ENCODE measurements at places on chromosomes 12 and 14.

DNA sequence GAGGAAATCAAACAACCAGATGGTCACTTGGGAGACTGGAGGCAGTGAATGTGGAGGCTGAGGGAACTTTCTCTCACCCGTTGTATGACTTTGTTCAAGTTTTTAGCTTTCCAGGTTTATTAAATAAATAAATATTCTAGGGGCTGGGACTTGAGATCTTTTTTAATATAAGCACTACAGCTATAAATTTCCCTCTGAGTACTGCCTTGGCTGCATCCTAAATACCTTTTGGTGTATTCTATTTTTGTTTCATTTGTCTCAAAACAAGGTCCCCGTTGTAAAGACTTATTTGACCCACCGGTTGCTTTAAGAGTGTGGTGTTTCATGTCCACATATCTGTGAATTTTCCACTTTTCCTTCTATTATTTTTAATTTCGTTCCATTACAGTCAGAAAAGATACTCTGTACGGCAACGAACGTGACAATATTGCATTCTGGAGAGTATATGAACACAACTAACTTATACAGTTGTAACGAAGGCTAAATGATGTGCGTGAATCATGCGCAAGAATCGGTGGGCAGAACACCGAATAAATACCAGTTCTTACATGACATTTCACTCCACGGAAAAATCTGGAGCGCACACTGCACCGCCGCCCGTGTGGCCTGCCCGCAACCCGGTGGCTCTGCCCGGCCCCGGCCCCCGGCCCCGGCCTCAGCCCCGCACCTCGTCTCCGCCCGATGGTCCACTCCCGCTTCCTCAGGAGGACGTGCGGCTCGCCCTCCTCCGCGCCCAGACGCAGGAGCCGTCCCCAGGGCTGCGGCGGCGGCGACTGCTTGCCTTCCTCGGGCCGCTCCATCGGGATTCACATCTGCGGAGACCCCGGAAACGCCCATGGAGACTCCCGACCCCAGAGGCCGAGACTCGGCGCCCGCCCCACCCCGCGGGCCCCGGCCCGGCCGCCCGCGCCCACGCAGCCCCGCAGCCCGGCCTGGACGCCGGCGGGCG is 602 bp downstream of the CHFR start:
- DNase-seq = no peak

DNA sequence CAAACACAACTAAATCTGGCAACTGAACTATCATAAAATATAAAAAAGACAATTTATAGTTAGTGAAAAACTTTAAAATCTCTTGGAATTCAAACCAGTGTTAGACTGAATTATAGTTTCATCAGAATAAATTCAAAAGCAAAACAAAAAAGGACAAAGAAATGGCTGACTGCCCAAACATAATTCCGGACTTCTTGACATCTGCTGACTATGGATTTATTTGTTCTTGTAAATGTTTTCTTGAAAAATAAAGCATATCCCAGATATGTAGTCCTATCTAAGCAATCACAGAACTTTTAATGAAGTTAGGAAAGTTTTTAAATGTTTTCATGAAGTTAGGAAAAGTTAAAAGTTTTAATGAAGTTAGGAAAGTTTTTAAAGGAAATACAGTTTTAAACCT is 45.8 kb upstream of the CNTN1 start:
- no peak for DNase-seq

DNA sequence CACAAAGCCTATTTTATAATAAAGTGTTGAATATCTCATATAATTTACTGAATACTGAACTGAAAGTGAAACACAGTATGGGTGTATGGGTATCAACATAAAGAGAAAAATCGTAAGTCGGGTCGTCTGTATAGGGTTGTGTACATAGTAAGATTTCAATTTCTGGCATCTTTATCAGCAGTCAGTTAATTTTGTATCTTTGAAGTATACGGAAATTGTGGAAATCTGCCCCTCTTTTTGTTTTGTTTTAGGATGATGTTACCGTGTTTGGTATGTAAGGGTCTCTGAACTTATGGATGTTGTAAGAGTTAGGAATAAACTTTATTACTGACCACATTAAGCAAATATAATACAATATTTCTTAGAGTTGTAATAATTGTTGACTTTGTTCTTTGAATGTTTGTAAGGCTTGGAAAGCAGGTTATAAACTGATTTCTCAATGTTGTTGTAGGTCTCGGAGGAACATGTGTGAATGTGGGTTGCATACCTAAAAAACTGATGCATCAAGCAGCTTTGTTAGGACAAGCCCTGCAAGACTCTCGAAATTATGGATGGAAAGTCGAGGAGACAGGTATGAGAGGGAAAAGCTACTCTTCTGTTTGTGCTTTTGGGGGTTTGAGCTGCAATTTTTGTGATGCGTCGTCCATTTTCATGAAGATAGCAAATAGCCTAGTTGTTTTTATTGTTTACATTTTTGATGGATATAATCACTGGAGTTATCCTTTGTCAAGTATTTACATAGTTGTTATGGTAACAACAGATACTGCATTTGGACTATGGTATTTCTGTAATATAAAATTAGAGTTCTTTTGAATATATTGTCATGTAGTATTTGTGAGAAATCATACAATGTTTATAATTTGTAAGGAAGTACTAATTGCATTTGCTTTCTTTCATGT is 12.0 kb downstream of the EID3 start:
- no peak for DNase-seq

GRCh38 chr12:121849665-121850064 is 9.0 kb downstream of the HPD start:
- DNase-seq = no peak

DNA sequence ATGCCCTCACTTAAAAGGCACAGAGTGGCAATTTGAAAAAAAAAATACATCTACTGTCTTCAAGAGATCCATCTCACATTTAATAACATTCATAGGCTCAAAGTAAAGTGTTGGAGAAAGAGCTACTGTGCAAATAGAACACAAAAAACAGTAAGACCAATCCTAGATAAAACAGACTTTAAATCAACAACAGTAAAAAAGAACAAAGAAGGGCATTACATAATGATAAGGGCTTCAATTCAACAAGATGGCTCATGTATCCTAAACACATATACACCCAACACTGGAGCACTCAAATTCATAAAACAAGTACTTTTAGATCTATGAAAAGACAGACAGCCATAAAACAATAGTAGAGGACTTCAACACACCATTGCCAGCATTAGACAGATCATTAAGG is 93.6 kb upstream of the PCED1B start:
- no peak for DNase-seq
